ENCODE measurements at places on chromosomes 16 and 17.

GRCh38 chr17:78394209-78394608 lies 15.8 kb downstream of the PGS1 start:
- no peak for DNase-seq

GRCh38 chr17:76139801-76140660 lies 1.0 kb downstream of the FOXJ1 start:
- DNase-seq: no peak

DNA sequence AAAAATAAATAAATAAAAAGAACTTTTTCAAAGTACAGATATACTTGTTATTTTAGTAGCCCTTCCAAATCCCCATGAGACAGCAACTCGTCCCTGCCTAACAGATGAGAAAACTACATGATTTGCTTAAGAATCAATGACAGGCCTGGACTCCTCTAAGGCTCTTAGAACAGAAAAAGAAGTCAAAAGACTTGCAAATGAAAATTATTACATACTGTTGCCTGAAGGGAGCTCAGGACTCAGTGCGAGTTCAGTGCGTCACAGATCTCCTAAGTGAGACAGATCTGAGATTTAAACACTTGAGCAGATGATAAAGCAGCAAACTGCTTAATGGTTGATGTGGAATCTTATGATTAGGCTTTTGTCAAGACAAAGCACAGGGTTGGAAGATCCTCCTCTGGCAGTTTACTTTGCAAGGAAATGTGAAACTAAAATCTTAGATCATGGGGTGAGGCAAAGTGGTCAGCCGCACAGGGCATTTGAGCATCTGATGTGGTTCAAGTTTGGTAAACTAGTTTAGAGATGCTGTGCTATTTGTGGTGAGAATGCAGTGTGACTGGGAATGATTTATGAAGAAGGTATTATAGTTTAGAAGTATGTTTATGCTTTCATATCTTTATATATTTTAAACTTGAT lies 138.1 kb downstream of the TRIM37 start:
- DNase-seq: no peak

DNA sequence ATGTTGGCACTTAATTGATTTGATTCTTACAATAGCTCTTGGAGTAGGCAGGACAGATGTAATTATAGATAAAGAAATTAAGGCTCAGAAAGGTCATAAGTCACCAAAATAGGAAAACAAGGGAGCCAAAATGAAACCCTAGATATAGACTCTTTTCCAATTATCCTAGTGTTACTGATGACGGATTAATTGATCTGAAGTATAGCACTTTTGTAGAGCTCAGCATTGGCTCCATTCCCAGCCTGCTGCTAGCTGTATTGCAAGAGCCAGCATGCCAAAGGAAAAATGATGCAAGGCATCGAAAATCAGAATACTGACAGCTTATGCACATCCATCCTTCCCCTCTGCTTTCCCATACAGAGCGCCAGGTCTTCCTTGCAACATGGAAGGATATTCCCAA lies 21.6 kb upstream of the RASL10B start:
- DNase-seq: no peak

GRCh38 chr17:76561799-76562268 lies 22.0 kb downstream of the PRCD start:
- DNase-seq: no peak

DNA sequence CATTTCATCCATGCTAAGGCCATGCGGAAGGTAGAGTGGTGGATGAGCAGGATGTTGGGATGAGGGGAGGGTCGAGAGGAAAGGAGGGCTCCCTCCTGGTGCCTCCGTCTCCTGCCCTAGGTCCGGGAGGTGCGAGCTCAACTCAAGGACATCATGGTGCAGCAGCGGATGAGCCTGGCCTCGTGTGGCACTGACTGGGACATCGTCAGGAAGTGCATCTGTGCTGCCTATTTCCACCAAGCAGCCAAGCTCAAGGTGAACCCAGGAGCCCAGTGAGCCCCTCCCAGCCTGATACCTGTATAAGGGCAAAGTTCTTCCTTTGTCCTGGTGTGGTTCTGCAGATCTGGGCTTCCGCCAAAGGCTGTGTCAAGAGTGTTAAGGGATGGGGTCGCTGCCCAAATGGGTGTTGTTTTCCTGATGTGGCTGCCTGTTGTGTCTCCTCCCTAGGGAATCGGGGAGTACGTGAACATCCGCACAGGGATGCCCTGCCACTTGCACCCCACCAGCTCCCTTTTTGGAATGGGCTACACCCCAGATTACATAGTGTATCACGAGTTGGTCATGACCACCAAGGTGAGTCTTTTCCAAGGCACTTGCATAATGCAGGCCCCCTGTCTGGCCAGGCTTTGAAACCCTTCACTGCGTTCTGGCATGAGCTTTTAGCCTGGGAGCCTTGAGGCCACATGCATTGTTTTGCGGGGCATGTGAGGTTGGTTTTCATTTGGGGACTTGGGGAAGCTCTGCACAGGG lies 14.9 kb downstream of the DHX38 start:
- no peak for DNase-seq

- no peak for DNase-seq
Observed at GRCh38 chr16:72166151-72166550, 5.8 kb downstream of the PMFBP1 start.

- no peak for DNase-seq
Observed at GRCh38 chr17:79182176-79183042, 107.8 kb downstream of the ENGASE start.

DNA sequence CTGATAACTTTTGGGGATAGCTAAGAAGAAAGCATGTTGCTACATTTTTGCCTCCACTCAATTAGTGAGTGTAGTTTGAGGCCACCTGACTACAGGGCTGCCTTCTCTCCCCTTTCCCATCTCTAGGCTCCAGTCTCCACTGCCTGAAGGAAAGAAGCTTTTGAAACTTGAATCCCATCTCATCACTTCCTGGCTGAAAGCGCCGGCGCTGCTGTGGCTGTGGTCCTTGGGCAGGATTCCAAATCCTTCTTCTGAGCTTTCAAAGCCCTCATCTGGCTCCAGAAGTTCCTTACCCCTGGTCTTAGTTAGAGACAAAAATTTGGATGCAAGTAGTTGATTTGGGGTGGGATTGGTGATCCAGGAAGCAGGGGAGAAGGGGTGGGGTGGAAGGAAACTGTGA lies 119.4 kb downstream of the FOXL1 start:
- DNase-seq: no peak

DNA sequence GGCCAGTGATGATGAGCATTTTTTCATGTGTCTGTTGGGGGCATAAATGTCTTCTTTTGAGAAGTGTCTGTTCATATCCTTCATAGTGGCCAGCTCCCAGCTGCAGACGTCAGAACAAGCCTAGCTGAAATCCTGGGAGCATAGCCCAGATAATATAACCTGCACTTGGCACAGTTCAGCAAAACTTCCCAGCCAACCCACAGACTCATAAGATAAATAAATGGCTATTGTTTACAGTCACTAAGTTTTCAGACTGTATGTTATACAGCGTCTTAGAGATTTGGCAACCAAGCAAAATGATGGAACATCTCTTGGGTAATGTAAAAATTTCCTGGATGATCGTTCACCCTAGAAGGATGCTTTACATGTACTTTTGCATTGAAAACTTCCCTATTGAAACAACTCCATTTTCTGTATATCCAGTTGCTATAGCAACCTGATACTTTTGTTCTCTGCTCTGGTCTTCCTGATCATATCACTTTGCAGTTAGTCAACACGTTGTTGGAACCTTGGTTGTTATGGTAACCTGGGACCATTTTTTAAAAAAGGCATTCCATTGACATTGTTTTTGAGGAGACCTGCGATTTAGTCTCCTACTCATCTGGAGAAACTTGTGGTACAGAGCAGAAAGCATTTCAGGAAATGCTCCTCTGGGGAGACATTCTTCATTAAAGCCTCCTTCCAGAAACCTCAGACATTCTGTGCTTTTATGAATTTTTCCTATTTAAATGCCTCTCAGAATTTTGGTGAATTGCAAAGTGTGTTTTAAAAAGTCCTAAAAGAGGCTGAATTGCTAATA lies 378.7 kb downstream of the HS3ST4 start:
- no peak for DNase-seq

GRCh38 chr17:76659928-76660655 lies 16.5 kb upstream of the ST6GALNAC1 start:
- no peak for DNase-seq

- no peak for DNase-seq
Observed at GRCh38 chr16:87844120-87844733, 25.1 kb downstream of the SLC7A5 start.

DNA sequence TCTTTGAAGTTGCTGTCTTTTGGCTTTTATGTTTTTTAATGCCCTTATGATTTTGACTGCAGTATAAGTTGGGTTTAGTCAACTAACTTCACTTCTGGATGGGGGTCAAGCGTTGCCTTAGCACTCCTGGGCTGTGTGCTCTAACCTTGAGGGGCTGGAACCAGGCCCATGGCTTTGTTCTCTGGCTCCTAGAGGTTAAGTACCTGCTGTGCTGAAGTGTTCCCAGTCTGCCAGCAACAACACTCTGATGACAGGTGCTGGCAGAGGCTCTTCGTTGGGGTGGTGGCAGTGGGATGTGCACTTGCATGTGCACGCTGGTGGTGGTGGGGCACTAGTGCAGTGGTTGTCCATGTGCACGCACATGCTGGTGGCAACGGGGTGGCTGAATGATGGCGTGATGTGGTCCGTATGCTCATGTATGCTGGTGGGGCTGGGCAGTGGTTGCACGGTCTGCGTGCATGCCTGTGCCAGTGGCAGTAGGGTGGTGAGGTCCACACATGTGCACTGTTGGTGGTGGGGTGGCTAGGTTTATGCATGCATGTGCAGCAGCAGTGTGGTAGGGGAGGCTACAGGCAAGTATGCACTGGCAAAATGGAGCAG lies 447.8 kb upstream of the GOT2 start:
- no peak for DNase-seq

- no peak for DNase-seq
Observed at GRCh38 chr16:57941016-57941664, 29.8 kb downstream of the CNGB1 start.

GRCh38 chr16:16191493-16192167 lies 31.7 kb downstream of the ABCC6 start:
- DNase-seq: no peak

GRCh38 chr17:39994448-39994847 lies 13.8 kb downstream of the PSMD3 start:
- no peak for DNase-seq

- no peak for DNase-seq
Observed at GRCh38 chr17:72913142-72913682, 179.3 kb downstream of the SLC39A11 start.

GRCh38 chr17:77208217-77208808 lies 67.5 kb downstream of the SEC14L1 start:
- DNase-seq: no peak

- DNase-seq: no peak
Observed at GRCh38 chr16:76483307-76483909, 206.2 kb downstream of the CNTNAP4 start.

DNA sequence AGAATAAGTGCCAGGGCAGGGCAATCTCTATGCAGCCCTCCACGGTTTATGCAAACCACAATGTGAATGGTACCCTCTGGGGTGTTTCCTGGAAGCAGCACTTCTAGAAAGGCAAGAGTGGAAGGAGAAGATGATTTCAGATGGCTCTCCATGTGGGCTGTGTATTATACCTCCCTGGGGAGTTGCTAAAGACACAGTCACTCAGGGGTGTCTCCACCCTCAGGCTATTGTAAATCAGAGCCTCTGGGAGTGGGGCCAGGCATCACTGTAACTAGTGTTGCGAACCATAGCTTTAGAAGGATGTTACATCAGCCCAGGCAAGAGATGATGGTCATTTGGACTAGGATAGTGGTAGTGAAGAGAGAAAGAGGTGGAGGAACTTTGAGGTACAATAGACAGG lies 83.3 kb upstream of the ZKSCAN2 start:
- DNase-seq: no peak

- DNase-seq: no peak
Observed at GRCh38 chr16:1290860-1291575, 18.4 kb upstream of the UBE2I start.

GRCh38 chr17:73283841-73284282 lies 22.2 kb upstream of the CPSF4L start:
- no peak for DNase-seq

DNA sequence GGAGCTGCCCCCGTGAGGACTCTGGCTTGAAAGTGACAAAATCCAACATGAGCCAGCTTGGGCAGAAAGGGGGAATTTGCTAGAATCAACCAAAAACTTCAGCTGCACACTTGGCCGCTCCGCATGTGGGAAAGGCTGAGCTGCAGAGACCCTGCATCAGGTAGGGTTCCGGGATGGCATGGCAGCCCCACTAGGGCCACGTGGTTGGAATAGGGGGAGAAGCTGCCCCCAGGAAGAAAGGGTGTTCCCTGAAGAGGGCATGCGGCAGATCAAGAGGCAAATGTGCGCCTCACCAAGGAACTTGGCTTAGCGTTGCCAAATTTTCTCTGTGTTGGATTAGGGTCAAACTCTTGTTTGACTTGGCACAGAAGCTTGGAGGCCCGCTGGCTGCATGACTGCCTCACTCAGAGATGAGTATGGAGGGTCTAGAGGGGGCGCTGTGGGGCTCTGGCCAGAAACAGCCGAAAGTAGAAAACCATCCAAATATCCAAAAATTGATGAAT lies 29.2 kb upstream of the WFIKKN2 start:
- DNase-seq: no peak

DNA sequence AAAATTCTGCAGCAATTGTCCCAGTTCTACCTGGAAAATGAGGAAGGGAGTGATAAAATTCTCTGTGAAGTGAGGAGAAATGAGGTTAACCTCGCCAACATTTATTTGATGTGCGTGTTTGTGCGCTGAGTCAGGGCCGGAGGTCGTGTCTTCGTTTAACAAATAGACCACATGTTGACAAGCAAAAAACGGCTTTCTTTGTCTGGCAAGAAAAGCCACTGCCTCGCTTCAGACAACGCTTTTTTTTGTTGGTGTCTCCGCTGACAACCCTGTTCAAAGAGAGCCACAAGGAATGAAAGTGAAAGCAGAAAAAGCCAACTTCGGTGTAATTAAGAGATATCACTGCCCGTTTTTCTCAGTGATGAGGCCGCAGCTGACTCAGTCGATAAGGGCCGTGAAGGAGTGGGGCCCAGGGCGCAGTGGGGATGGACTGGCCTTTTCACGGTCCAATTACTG lies 510.6 kb downstream of the CDH13 start:
- no peak for DNase-seq

GRCh38 chr16:13186813-13187212 lies 285.4 kb downstream of the SHISA9 start:
- DNase-seq: no peak

- no peak for DNase-seq
Observed at GRCh38 chr16:4231367-4231766, 10.5 kb downstream of the SRL start.

DNA sequence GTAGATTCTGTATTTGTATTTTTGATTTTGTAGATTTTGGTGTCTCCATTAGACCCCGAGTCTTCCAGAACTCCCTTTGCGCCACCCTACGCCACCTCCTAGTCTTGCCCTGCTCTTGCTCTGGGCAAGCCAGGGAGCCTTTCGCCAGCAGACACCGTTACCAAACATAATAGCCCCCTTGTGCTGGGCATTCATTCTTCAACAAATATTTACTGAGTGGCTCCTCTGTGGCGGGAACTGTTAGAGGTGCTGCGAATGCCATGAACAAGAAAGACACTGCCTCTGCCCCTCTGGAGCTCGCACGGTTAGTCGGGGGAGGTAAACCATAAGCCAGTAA lies 841 bp upstream of the GPT2 start:
- DNase-seq: no peak

- no peak for DNase-seq
Observed at GRCh38 chr17:62824290-62825131, 16.4 kb upstream of the MARCHF10 start.

All from activated CD4-positive, alpha-beta T cell treated with anti-CD3 and anti-CD28 coated beads, Interleukin-2, amount 50 U/mL, for 4 hours (primary cell).